ENCODE measurements at places on chromosomes 2 and 18. TPM values are rescaled to one million over a fixed set of nuclear protein-coding genes. Genes with fewer than 3 reads are reported as not detected.
A peak's percentile ranks its signal among the peaks of the same experiment; 100 is the strongest.

- no peak overlapping the region for H3K27ac ChIP-seq
- no peaks in the 10 kb centered on the region for H3K27me3 ChIP-seq
Measured at GRCh38 chr18:5943514-5943913, 48.2 kb upstream of the TMEM200C start.

GRCh38 chr2:86291328-86291662 is 46.1 kb downstream of the REEP1 start:
- no peaks in the 10 kb centered on the region for H3K36me3 ChIP-seq
- no peaks in the 10 kb centered on the region for H3K4me1 ChIP-seq
- peaks cover 3% of the 10 kb centered on the region for H3K27me3 ChIP-seq
- H3K27ac ChIP-seq = no peak overlapping the region
- DNase-seq = no peak

DNA sequence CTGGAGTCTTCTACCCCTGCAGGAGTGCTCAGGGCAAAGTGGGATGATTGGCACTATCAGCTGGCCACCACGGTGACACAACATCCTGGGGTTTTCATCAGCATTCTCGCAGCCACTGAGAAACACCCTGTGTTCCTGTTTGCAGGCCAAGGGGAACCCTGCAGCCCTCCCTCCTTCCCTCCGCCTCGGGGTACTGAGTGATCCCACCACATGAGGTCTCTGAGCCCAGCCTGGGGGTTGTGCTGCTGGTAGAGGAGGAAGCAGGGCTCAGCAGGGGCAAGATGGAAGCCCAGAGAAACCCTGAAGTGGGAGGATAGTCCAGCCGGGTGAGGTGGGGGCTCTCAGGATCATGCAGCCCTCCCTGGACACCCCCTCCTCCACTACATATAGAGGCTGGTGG is at the start of gene OXER1:
Gene OXER1, minus strand, starts transcription at position 40 of the 400 bp plus-strand sequence. CDS start 73 bp downstream, outside the sequence.
- H3K4me3 ChIP-seq = no peak within 1 kb of the TSS
- H3K27me3 ChIP-seq = no peaks in the 10 kb centered on the region
- H3K36me3 ChIP-seq = peaks cover 5% of the 10 kb centered on the region
- no peak for DNase-seq

- no peak overlapping the region for H3K27ac ChIP-seq
- H3K4me3 ChIP-seq = no peak overlapping the region
- peaks cover 43% of the 10 kb centered on the region for H3K27me3 ChIP-seq
Measured at GRCh38 chr2:239462191-239462515, 61.3 kb upstream of the HDAC4 start.

- no peaks in the 10 kb centered on the region for H3K27me3 ChIP-seq
- DNase-seq = no peak
- H3K36me3 ChIP-seq = no peaks in the 10 kb centered on the region
- no peaks in the 10 kb centered on the region for H3K4me1 ChIP-seq
- H3K4me3 ChIP-seq = no peak overlapping the region
Measured at GRCh38 chr2:46351750-46352138, 54.5 kb downstream of the EPAS1 start.

Gene USP14
- total RNA-seq = 73.2 TPM

DNA sequence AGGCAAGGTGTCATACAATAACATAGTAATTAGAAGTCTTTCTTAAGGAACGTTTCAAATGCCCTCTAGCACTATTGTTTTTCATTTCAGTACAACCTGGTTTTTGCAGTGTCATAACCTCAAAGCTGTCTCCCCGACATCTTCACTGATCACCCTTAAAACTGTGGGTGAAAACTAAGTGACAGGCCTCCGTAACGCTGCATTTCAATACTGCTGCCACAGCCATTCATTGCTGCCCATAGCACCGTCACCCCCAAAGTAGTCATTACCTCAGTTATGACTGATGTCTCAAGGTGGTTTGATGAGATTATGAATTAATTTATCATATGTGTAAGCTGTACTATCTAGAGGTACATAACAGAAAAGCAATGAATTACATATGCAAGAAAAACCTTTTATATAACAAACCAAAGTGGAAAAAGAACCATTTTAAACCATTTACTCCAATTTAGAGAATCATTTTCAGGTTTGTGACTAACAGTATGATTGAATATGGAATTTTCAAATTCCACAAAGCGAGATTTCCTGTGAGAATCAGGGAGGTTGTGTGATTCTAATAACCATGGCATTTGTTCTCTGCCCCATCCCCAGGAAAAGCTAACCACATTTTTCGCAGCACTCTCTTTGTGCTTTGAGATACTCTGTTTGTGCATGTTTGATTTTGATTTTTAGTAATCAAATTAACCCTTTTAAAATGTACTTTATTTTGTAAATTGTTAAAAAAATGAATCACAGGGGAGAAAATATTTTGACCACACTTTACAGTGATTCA is 263.0 kb downstream of the PTGR3 start:
- no peak overlapping the region for H3K4me3 ChIP-seq
- H3K36me3 ChIP-seq = peaks cover 6% of the 10 kb centered on the region
- H3K27ac ChIP-seq = no peak overlapping the region
- no peaks in the 10 kb centered on the region for H3K27me3 ChIP-seq
- DNase-seq = no peak

GRCh38 chr2:143171817-143172216 is 42.6 kb downstream of the ARHGAP15 start:
- H3K27ac ChIP-seq = no peak overlapping the region
- no peaks in the 10 kb centered on the region for H3K27me3 ChIP-seq
- no peaks in the 10 kb centered on the region for H3K4me1 ChIP-seq
- DNase-seq = no peak
- no peaks in the 10 kb centered on the region for H3K36me3 ChIP-seq
- H3K4me3 ChIP-seq = no peak overlapping the region

GRCh38 chr2:1675633-1676032 is 68.7 kb downstream of the PXDN start:
- no peak for DNase-seq
- no peaks in the 10 kb centered on the region for H3K4me1 ChIP-seq

Gene SIX3
- not detected for total RNA-seq

Gene TLX2
- total RNA-seq = not detected

- no peaks in the 10 kb centered on the region for H3K36me3 ChIP-seq
- H3K27ac ChIP-seq = no peak overlapping the region
- no peak for DNase-seq
- H3K4me1 ChIP-seq = no peaks in the 10 kb centered on the region
- no peak overlapping the region for H3K4me3 ChIP-seq
Measured at GRCh38 chr2:19288291-19288690, 70.1 kb downstream of the OSR1 start.

Gene CTNNA2
- not detected for total RNA-seq

GRCh38 chr2:67076239-67076624 is 320.9 kb upstream of the ETAA1 start:
- H3K36me3 ChIP-seq = no peaks in the 10 kb centered on the region
- no peak for DNase-seq
- H3K27ac ChIP-seq = no peak overlapping the region
- H3K4me3 ChIP-seq = no peak overlapping the region

Gene ANKRD30BL
- not detected for total RNA-seq

GRCh38 chr2:10305715-10306114 is 3.0 kb downstream of the HPCAL1 start:
- peak; percentile 42 for DNase-seq
- no peaks in the 10 kb centered on the region for H3K27me3 ChIP-seq
- H3K27ac ChIP-seq = no peak overlapping the region
- H3K36me3 ChIP-seq = peaks cover 19% of the 10 kb centered on the region
- H3K4me3 ChIP-seq = peak overlapping the region; percentile 100

Gene GLI2
- 1.4 TPM for total RNA-seq

Gene ABCG8
- 1.6 TPM for total RNA-seq

- no peak for DNase-seq
- no peak overlapping the region for H3K4me3 ChIP-seq
- no peaks in the 10 kb centered on the region for H3K4me1 ChIP-seq
- no peak overlapping the region for H3K27ac ChIP-seq
- no peaks in the 10 kb centered on the region for H3K36me3 ChIP-seq
Measured at GRCh38 chr2:4180631-4181030, 477.3 kb downstream of the DCDC2C start.

DNA sequence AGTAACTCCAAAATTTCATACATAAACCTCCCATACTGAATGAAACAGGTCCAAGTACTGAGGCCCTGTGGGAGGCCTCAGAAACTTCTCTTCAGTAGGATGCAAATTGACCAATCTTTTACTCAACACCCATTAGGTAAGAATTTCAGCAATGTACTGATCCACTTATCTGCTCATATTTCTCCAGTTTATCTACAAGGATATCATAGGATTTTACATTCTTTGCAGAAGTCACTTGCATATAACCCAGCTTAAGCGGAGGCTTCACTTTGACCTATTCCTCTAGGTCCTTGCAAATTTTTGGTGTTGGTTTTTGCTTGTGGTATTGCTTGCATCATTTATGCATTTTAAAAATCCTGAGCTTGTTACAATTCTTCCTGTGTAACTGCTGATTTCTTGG is 28.8 kb upstream of the SLC3A1 start:
- no peak for DNase-seq
- peak overlapping the region; percentile 45 for H3K4me3 ChIP-seq
- no peaks in the 10 kb centered on the region for H3K27me3 ChIP-seq
- peaks cover 15% of the 10 kb centered on the region for H3K36me3 ChIP-seq

Gene AGXT
- total RNA-seq = not detected

DNA sequence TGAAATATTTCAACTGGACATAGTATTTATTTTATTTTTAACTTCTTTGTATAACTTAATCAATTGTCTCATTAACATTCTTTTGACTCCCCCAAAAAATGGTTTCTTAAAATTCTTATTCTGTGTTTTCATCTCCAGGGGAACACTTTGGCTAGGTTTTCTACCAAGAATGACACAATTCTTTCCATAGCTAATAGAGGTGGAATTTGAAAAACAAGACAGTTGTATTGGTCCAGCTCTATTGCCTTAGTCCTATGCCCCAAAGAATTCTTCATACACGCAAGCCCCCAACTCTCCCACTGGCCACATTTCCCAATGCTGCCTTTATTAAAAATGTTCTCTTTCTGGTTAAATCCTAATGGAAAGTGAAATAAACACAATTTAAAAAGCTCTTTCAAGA is 104.7 kb upstream of the PKDCC start:
- H3K27ac ChIP-seq = no peak overlapping the region
- H3K4me1 ChIP-seq = peaks cover 20% of the 10 kb centered on the region
- no peaks in the 10 kb centered on the region for H3K36me3 ChIP-seq
- no peak for DNase-seq

- peaks cover 9% of the 10 kb centered on the region for H3K36me3 ChIP-seq
- H3K27ac ChIP-seq = peak overlapping the region; percentile 15
- no peaks in the 10 kb centered on the region for H3K27me3 ChIP-seq
- DNase-seq = no peak
Measured at GRCh38 chr2:215835657-215836056, 177.7 kb downstream of the MREG start.

Gene IL1RN
- total RNA-seq = 19.4 TPM
